Panc1 (cell line): ENCODE measurements at places on chromosomes 11 and 22. TPM values are rescaled to one million over a fixed set of nuclear protein-coding genes. Genes with fewer than 3 reads are reported as not detected.

Gene ZP1
- not detected for total RNA-seq

Gene LSP1
- total RNA-seq, result 0.90 TPM

Gene CASP1
- total RNA-seq, result 2.1 TPM

Gene PRPF19
- 149 TPM for total RNA-seq

Gene RAC2
- total RNA-seq, result 1.5 TPM

Gene PHOX2A
- total RNA-seq, result not detected

Gene INS
- not detected for total RNA-seq

Gene CPT1A
- 153 TPM for total RNA-seq

DNA sequence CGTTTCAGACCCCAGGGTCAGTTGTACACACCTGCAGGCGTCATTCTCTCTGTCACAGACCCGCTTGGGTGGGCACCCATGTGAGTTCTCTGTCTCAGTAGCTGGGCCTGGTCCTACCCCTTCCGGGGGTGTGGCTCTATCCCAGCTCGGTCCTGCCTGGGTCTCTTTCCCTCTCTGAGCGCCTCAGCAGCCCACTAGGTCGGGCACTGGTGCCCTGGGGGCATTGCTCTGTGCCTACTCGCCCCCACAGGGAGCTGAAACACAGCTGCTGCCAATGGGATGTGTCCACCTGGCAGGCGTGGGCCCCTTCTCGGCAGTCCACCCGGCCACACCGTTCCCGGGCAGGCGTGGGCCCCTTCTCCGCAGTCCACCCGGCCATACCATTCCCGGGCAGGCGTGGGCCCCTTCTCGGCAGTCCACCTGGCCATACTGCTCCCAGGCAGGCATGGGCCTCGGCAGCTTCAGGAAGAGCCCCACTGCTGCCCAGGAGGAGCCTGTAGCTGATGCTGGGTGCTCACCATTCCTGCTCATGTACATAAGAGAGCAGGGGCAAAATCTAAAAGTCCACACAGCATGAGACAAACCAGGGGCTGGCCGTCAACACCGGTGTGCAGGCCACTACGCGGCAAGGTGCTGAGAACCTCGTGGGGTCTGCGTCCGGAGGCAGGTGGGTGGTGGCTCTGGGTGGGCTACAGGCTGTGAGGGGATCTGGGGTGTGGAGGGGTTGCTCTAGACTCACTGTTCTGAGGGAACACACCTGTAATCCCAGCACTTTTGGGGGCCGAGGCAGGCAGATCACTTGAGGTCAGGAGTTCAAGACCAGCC lies 12.3 kb downstream of the MLC1 start:
- no peaks in the 10 kb centered on the region for H3K36me3 ChIP-seq
- H3K4me3 ChIP-seq, result no peak overlapping the region
- H3K4me1 ChIP-seq, result no peaks in the 10 kb centered on the region
- H3K27ac ChIP-seq, result no peak overlapping the region
- no peak for DNase-seq

- no peak overlapping the region for H3K4me3 ChIP-seq
- H3K27ac ChIP-seq, result no peak overlapping the region
- H3K36me3 ChIP-seq, result no peaks in the 10 kb centered on the region
- no peaks in the 10 kb centered on the region for H3K4me1 ChIP-seq
These were observed 15.4 kb downstream of the CAPN5 start for GRCh38 chr11:77081976-77082836.

GRCh38 chr11:72084965-72085364 lies 4.3 kb downstream of the LRRC51 start:
- H3K4me3 ChIP-seq, result no peak overlapping the region
- no peak overlapping the region for H3K27ac ChIP-seq
- DNase-seq, result no peak
- no peaks in the 10 kb centered on the region for H3K36me3 ChIP-seq
- H3K27me3 ChIP-seq, result no peaks in the 10 kb centered on the region

GRCh38 chr11:15179167-15179566 lies 64.4 kb downstream of the INSC start:
- H3K27me3 ChIP-seq, result no peaks in the 10 kb centered on the region
- no peaks in the 10 kb centered on the region for H3K4me1 ChIP-seq
- no peak overlapping the region for H3K4me3 ChIP-seq
- no peaks in the 10 kb centered on the region for H3K36me3 ChIP-seq
- DNase-seq, result no peak
- H3K27ac ChIP-seq, result no peak overlapping the region

- H3K36me3 ChIP-seq, result no peaks in the 10 kb centered on the region
- no peak overlapping the region for H3K4me3 ChIP-seq
- no peak for DNase-seq
These were observed 17.6 kb upstream of the PPFIA1 start for GRCh38 chr11:70252844-70253243.

DNA sequence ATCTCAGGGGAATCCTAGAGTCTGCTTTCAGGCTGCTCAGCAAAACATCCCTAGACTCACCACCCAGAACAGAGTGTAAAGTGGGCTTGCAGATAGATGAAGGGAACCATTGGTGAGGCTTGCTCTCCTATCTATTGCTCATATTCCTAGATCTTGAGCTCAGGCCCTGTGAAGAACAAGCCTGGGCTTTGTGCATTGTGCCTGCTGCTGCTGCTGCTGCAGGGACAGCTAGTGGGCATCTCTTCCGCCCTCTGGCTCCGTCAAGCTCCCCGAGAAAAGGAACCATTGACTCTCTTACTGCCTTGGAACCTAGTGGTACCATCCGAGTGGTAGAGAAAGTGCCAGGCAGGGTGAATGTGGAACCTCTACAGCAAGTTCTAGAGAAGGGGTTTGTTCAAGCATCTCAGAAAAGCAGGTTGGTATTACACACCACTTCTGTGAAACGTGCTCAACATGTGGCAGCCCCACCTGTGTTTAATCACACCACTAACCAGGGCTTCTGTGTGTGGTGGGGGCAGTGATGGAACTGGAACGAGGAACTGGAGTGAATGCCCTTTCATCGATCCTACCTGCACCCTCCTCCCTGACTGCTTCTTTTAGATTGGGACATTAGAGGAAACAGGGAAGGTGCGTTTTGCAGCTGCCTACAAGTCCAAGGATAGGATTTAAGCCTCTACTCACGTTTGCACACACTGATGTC lies 4.4 kb downstream of the BACE1-AS start:
- no peak overlapping the region for H3K4me3 ChIP-seq
- H3K27me3 ChIP-seq, result no peaks in the 10 kb centered on the region
- H3K27ac ChIP-seq, result no peak overlapping the region
- no peaks in the 10 kb centered on the region for H3K36me3 ChIP-seq
- H3K4me1 ChIP-seq, result no peaks in the 10 kb centered on the region

DNA sequence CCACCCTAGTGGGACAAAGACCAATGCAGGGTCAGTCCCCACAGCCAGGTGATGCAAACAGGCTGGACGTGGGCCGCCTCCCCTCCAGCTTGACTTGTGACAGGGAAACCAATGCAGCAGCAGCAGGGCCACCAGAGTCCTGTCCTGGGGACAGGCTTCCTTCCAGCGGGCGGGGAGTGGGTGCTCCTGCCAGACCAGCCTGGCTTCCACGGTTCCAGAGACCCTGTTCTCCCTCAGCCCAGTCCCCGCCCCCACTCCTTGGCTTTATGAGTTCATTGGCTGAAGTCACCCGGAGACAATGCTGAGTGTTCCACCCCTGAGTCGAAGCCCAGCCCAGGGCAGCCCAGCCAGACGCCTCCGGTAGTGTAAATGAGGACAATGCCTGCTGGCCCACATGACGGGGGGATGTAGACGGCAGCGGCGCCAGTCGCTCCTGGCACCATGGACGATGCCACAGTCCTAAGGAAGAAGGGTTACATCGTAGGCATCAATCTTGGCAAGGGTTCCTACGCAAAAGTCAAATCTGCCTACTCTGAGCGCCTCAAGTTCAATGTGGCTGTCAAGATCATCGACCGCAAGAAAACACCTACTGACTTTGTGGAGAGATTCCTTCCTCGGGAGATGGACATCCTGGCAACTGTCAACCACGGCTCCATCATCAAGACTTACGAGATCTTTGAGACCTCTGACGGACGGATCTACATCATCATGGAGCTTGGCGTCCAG lies at the start of gene TSSK2:
TSS of gene TSSK2 (plus strand) at position 350 of the 726 bp plus-strand sequence. CDS start at position 442, 92 bp downstream.
- H3K4me1 ChIP-seq, result no peaks in the 10 kb centered on the region
- H3K27me3 ChIP-seq, result no peaks in the 10 kb centered on the region
- no peak within 1 kb of the TSS for H3K4me3 ChIP-seq
- H3K27ac ChIP-seq, result no peak within 1 kb of the TSS
- no peaks in the 10 kb centered on the region for H3K36me3 ChIP-seq
- no peak for DNase-seq

DNA sequence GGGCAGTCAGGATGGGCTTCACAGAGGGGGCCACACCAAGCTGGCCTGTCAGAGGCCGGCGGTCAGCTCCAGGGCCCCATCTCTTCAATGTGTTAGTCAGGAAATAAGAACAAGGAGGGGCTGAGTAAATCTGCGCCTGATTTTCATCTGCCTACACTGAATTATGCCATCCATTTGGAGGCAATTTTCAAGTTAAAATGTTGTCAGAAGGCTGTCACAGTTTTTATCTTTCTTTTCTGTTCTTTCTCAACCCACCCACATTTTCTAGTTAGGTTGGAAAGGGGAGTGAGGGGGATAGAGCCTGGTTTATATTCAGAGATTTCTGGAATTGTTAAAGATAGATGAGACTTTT lies 18.8 kb downstream of the ADORA2A start:
- H3K27me3 ChIP-seq, result no peaks in the 10 kb centered on the region
- no peak for DNase-seq
- no peak overlapping the region for H3K4me3 ChIP-seq
- H3K27ac ChIP-seq, result no peak overlapping the region
- H3K36me3 ChIP-seq, result no peaks in the 10 kb centered on the region

DNA sequence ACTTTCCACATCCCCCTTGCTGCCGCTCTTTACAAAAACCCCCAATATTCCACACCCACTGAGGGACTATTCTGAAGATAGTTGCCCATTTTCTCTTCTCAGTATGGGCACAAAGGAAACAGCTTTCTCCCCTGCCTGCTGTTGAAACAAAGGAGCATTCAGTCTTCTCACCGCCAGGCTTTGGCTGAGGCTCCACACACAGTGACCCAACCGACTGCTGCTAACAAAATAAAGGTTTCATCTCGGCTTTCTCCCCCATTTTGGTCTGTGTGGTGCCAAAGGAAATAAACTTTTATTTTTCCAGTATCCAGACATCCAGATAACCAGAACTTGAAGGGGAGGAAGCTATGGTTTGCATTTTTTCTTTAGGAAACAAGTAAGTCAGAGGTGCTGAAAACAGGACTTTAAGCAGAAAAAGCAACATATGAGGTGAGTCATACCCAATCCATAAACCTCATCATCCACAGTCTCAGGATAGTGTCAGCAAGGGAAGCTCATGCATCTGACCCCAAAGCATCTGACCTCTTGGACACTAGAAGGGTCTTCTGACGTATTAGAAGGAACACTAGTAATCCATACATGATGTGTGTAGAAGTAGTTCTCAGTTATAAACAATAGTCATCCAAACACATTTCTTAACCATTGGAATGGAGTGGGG lies 6.4 kb downstream of the CLMP start:
- no peaks in the 10 kb centered on the region for H3K36me3 ChIP-seq
- peaks cover 6% of the 10 kb centered on the region; the same call in 1 of the 2 replicates for H3K4me1 ChIP-seq
- DNase-seq, result no peak
- no peak overlapping the region for H3K4me3 ChIP-seq
- H3K27ac ChIP-seq, result no peak overlapping the region

DNA sequence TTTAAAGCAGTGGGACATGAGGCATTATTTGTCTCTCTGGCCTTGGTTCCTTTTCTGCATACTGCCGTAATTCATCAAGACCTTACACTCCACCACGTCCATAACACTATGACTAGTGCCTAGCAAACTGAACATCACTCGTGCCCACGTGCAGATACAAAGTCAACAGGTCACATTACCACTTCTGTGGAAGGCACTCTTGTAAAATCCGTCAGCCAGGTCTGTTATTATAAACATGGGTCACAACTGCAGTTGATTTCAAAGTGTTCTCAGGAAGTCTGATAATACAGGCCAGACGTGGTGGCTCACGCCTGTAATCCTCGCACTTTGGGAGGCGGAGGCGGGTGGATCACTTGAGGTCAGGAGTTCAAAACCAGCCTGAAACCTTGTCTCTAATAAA lies 14.1 kb downstream of the VSIG10L2 start:
- H3K27me3 ChIP-seq, result no peaks in the 10 kb centered on the region
- no peak overlapping the region for H3K4me3 ChIP-seq
- H3K4me1 ChIP-seq, result no peaks in the 10 kb centered on the region
- H3K36me3 ChIP-seq, result no peaks in the 10 kb centered on the region
- no peak overlapping the region for H3K27ac ChIP-seq
- no peak for DNase-seq

GRCh38 chr11:69013009-69013951 lies at the start of gene MRGPRF:
MRGPRF (minus strand) TSS chr11:69013246; CDS start chr11:69009901, 3,345 bp downstream.
- DNase-seq, result no peak
- no peaks in the 10 kb centered on the region for H3K36me3 ChIP-seq
- no peak within 1 kb of the TSS for H3K27ac ChIP-seq
- H3K4me1 ChIP-seq, result peaks cover 35% of the 10 kb centered on the region
- no peak within 1 kb of the TSS for H3K4me3 ChIP-seq

DNA sequence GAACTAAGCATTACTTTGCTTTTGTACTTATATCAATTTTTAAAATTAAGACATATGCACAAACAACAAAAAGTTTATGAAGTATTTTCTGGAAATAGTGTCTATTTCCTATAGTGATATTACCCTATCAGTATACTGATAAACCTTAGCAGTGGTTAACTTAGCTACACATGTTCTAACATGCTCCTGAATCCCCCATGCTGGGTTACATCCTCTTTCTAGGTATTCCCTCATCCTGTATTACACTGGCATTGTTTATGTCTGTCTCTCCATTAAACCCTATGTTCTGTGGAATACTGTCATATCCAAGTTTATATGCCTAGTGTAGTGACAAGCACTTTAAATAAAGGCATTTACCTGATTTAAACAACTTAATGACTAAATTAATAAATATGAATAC lies 1.8 kb upstream of the FAR1 start:
- no peaks in the 10 kb centered on the region for H3K36me3 ChIP-seq
- no peak for DNase-seq
- no peak overlapping the region for H3K27ac ChIP-seq
- H3K27me3 ChIP-seq, result peaks cover 8% of the 10 kb centered on the region
- H3K4me1 ChIP-seq, result peaks cover 4% of the 10 kb centered on the region
- H3K4me3 ChIP-seq, result no peak overlapping the region

DNA sequence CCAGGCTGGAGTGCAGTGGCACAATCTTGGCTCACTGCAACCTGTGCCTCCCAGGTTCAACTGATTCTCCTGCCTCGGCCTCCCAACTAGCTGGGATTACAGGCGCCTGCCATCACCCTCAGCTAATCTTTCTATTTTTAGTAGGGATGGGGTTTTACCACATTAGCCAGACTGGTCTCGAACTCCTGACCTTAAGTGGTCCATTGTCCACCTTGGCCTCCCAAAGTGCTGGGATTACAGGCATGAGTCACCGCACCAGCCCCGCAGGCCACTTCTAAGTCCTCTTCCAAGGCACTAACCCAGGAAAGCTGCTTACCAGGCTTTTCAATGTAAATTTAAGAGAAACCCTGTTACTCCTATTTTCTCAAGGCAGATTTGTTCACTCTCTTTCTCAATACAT lies 50.4 kb downstream of the DENND5A start:
- H3K27me3 ChIP-seq, result no peaks in the 10 kb centered on the region
- no peak overlapping the region for H3K4me3 ChIP-seq
- H3K27ac ChIP-seq, result peak overlapping the region; percentile 19; the same call in 1 of the 2 replicates

GRCh38 chr11:7686761-7687160 lies 13.5 kb upstream of the CYB5R2 start:
- no peak for DNase-seq
- peaks cover 38% of the 10 kb centered on the region for H3K27me3 ChIP-seq
- no peaks in the 10 kb centered on the region for H3K36me3 ChIP-seq
- no peaks in the 10 kb centered on the region for H3K4me1 ChIP-seq
- H3K4me3 ChIP-seq, result no peak overlapping the region
- H3K27ac ChIP-seq, result no peak overlapping the region

GRCh38 chr11:111733611-111734088 lies 32.5 kb downstream of the PPP2R1B start:
- H3K36me3 ChIP-seq, result no peaks in the 10 kb centered on the region
- no peak overlapping the region for H3K4me3 ChIP-seq
- no peaks in the 10 kb centered on the region for H3K27me3 ChIP-seq
- no peak for DNase-seq
- peaks cover 9% of the 10 kb centered on the region; the same call in 1 of the 2 replicates for H3K4me1 ChIP-seq
